ENCODE measurements at places on chromosomes 12 and 14.

GRCh38 chr12:79360936-79361335 lies 329.8 kb downstream of the PAWR start:
- no peak for DNase-seq

GRCh38 chr12:29889737-29890136 lies 106.0 kb upstream of the TMTC1 start:
- DNase-seq, result peak; percentile 10

GRCh38 chr12:26231470-26231869 lies 36.1 kb downstream of the SSPN start:
- DNase-seq, result no peak

DNA sequence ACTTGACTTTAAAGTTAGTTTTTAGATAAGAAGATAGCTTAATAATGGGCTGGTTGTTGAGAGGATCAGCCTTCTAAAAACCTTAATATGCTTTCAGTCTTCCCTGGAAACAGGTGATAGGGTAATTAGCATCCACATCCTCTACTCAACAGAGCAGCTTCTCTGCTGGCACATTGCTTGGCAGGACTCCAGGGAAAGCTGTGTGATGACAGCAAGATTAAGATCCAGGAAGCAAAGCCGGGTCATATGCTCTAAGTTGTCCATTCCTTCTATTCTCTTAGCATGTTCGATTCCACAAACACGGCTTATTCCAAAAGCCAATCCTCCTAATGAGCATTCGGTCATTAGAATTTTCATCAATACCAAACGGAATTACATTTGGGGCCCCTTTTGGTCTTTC lies 87.0 kb downstream of the HMGA2 start:
- no peak for DNase-seq

- DNase-seq, result no peak
Measured at GRCh38 chr14:69635981-69636639, 24.7 kb downstream of the SUSD6 start.

DNA sequence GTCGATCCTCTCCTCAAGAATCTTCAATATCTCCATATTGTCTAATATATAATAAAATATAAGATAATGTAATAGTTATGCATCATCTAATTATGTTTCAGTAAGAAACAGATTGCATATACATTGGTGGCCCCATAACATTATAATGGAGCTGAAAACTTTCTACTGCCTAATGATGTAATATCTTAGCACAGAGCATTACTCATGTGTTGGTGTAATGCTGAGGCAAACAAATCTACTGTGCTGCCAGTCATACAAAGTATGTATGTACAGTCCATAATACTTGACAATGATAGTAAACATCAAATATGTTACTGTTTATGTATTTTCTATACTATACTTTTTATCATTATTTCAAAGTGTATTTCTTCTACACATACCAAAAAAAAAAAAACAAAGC lies 128.7 kb downstream of the CPNE8 start:
- DNase-seq, result no peak

DNA sequence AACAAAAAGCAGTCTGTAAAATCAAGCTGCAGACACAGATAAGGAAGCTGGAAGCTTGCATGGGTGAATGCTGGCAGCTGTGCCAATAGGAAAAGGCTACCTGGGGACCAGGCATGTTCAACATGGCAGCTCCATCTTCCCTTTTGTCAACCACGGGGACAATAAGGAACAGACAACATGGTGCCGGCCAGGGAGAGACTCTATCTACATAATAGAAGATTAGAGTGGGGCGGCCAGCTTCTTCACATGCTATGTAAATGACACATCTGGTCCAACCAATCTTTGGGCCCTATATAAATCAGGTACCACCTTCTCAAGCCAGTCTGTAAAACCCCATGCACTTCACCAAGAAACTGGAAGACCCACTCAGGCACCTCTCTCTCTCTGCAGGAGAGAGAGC lies 157.6 kb downstream of the SUDS3 start:
- no peak for DNase-seq

- no peak for DNase-seq
Measured at GRCh38 chr12:6069437-6070093, 54.9 kb downstream of the VWF start.

DNA sequence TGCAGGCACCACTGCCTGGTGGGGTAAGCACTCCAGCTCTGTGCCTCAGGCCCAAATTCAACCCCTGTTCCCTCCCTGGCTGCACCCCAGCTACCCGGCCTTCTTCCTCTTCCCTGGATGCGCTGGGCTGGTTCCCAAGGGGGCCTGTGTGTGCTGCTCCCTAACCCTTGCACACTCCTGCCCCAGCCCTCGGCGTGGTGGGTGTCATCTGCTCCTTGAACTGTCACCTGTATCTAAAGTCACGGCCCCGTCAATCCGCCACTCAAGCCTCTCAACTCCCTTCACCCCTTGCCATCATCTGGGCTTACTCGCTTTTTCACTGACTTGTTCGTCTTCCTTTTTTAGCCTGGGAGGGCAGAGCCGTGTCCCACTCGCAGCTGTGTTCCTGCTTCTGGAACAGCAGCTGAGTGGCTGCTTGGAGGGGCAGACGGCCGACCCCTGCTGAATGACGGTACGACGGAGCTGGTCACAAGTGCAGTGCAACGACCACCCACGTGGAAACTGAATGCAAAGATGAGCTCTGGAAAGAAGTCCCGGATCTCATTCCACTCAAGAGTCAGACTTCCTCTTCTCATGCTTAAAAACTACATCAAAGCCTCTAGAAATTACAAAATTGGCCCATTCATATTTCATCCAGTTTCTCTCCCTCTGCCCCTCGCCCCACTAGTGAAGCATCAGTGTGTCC lies 138.9 kb downstream of the PIWIL1 start:
- DNase-seq, result no peak

DNA sequence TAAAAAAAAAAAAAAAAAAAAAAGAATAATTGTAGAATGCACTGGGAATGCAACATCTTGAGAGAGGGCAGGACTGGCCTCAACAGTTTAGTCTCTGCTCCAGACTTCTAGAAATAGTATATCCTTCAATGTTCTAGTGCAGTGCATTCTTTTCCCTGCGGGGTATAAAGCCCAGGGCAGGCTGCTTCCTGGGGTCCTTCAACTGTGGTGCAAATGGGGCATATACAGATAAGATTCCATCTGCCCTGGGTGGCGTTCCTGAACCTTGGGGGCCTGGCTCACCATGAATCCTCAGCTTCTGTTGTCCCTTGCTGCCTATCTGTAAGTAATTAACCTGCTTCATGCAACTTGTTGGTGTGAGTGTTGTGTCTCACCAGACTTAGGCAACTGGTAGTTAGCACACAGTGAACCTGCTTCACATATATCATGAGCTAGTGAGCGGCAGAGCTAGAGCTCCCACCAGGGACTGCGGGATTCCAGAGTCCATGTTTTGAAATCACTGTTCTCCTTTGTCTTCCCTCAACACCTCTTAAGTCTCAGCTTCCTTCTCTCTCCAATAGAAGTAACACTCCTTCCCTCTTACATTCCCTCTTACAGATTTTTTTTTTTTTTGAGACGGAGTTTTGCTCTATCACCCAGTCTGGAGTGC lies 177.6 kb downstream of the SUDS3 start:
- DNase-seq, result no peak

GRCh38 chr12:64912516-64913255 lies 88.2 kb downstream of the TBC1D30 start:
- DNase-seq, result no peak

GRCh38 chr14:67806246-67806645 lies 10.1 kb downstream of the ZFYVE26 start:
- DNase-seq, result no peak

DNA sequence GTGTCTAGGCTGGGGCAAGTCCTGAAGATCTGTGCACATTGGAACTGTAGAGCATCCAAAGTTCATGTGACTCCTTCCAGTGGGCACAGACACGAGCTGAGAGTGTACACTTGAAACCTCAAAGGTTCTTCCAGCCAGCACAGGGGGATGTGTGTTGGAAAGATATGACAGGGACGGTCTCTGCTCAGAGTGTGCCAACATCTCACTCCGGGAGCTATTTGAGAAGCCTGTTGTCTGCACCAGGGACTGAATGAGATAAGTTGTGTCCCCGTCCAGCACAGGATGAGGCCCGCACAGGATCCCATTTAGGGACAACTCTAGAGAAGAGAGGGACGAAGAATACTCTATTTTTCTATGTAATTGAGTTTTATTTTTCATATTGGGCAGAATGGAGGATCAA lies 136.3 kb downstream of the SNAPC1 start:
- DNase-seq, result no peak

- DNase-seq, result no peak
Measured at GRCh38 chr12:131045705-131046460, 92.2 kb downstream of the ADGRD1 start.

Measured in activated T-helper 2 cell treated with anti-CD3 and anti-CD28 coated beads, Interferon-gamma antibody, Interleukin-2, Interleukin-4, amounts not matched to agents 10 μg/mL and 5 μg/mL and 100 μg/mL, durations not matched to agents 14 hours and 24 hours and 36 hours (primary cell).